ENCODE measurements at places on chromosomes 6 and 20. TPM values are rescaled to one million over a fixed set of nuclear protein-coding genes. Genes with fewer than 3 reads are reported as not detected.
A peak's percentile ranks its signal among the peaks of the same experiment; 100 is the strongest.

The SLC22A1 gene
- polyA plus RNA-seq, result 0.10 TPM

The NUDT3 gene
- polyA plus RNA-seq, result 23.7 TPM

The HEY2 gene
- not detected for polyA plus RNA-seq

GRCh38 chr20:5448449-5449118 is 131.8 kb upstream of the PROKR2 start:
- peak; percentile 2 for DNase-seq

- DNase-seq, result no peak
Measured at GRCh38 chr20:35181731-35182130, 9.9 kb downstream of the PROCR start.

DNA sequence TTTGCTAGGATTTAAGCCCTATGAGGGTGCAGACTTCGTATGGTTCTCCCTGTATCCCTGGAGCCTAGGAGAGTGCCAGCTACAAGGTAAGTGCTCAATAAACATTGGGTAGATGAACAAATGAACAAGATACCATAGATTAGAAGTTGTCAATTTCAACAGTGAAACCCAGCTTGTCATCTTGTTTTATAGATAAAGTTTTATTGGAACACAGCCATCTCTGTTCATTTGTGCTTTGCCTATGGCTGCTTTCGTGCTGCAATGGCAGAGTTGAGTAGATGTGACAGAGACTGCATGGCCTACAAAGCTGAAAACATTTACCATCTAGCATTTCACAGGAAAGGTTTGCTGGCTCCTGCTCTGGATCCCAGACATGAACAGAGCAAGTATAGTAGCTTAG is 5.6 kb downstream of the DAAM2 start:
- no peak for DNase-seq

- DNase-seq, result no peak
Measured at GRCh38 chr6:43286980-43287716, 10.9 kb upstream of the SLC22A7 start.

- DNase-seq, result no peak
Measured at GRCh38 chr6:37988696-37989095, 169.2 kb downstream of the ZFAND3 start.
